ENCODE measurements at places on chromosomes 7 and 10. TPM values are rescaled to one million over a fixed set of nuclear protein-coding genes. Genes with fewer than 3 reads are reported as not detected.

DNA sequence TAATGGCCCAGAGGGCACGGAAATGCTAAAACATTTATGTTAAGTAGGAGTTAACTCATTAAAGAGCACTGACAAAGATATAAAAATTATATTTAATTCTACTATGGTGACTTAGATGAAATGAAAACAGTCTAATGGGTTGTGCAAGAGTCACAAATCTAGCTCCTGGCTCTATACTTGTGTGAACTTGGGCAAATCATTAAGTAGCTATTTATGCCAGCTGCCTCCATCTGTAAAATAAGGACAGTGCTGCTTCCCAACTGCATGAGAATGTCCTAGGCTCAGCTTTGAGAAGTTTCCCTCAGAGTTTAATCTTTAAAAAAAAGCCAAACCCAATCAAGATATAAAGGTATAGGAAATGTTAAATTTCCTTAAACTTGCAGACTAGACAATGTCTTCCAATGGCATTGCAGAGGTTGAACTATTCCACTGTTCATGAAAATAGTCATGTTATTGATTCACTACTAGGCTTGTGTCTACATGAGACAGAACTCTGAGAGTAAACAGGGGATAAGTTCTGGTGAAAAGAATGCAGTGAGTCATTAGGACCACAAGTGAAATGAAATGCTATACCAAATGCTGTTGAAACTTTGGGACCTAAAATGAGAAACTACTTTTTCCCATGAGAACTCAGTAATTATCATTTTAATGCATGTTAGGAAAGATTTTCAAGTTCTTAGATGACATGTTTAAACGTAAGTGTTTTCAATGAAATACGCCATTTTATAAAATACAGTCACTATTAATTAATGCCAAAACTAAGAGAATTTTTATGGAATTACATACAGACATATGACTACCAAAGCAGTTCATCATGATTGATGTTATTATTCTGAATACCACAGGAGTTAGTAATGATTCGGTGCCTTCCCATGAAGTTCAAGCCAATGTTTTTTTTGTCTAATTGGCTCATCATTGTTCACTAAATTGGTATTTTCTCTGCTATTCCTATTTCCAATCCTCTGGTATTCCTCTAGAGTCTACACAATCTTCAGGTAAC is 84.2 kb downstream of the CDK6 start:
- DNase-seq: no peak

GCC1 gene
- 11.0 TPM for total RNA-seq

SGPL1 gene
- 27.9 TPM for total RNA-seq

KNDC1 gene
- 0.37 TPM for total RNA-seq

DNA sequence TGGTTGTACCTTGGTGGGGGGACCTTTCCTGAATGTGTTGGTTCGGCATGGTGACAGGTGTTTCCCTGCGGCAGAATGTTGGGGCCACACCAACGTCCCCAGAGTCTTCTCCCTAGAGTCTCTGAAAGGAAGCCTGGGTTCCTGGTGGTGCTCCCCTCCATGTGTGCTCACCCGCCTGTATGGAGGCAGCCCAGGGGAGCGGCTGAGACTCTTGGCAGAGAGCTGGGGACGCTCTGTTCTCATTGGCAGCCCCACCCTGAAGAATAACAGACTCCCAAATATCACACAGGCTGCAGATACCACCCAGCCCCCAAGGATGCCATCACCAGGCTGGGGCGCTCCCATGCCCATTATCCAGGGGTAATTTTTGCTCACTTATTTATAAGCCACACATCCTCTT is 34.8 kb downstream of the CHST12 start:
- no peak for DNase-seq
